ENCODE measurements at places on chromosomes 6 and 20.
A peak's percentile ranks its signal among the peaks of the same experiment; 100 is the strongest.

- no peak for DNase-seq
Measured at GRCh38 chr6:121426686-121427085, 8.8 kb upstream of the GJA1 start.

DNA sequence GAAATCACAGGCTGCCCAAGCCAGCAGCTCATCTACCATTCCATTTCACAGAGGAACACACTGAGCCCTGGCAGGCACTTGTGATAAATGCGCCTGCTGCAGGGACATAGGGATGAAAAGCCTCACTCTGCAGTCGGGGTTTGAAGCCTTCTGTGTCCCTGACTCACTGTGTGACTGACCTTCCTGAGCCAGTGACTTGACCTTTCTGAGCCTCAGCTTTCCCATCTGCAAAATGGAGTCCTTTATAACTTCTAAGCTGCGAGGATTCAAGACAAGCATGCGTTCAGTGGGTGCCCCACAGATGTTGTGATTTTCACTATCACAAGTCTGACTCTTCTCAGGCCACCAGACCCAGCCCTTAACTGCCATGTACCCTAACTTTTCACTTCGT, 5.5 kb downstream of the TGM2 start:
- DNase-seq: no peak

GRCh38 chr6:16437984-16438383, 199.6 kb downstream of the GMPR start:
- no peak for DNase-seq

DNA sequence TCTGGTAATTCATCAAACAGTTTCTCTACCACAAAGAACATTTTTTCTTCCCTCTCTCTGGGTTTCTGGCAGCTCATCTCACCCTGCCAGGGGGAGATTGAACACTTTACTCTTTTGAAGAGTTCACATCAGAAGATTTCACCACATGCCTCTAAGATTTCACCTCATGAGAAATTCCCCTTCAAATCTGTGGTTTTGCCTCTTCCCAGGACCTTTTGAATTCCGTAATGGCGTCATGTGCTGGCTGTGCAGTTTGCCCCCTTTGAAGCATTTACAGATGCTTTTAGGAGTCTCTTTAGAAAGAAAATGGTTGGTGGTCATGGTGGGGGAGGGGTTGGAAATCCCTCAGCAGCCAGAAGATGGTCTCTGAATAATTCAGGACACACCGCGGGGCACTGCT, 486.1 kb downstream of the QKI start:
- DNase-seq: peak; percentile 29

DNA sequence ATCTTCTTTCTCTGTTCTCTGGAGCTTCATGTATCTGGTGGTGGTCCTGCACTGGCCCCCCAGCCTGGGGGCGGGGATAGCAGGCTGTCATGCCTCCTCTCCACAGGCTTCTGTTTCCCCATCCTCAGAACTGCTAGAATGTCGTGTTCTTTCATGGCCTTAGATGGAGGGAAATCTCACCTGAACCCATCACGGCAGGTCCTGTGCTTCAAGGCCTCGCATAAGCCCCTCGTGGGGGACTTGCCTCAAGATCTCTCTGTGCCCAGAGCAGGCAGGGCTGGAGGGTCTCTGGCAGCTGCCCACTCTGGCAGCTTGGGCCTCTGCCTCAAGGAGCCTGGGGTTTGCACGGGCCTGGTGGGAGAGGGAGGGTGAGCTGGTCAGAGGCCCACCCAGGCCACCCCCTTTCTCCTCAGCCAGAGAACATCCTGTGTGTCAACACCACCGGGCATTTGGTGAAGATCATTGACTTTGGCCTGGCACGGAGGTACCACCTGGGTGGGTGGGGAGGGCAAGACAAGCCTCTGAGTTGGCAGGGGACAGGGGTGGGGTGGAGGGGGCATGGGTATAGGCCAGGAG, 11.3 kb downstream of the MYLK2 start:
- DNase-seq: no peak

Measured in AG09309 (cell line).